Germinal center (tissue), 1 donor: ENCODE measurements at places on chromosomes 1 and 21.

- DNase-seq = no peak
Measured at GRCh38 chr1:54645806-54646676, 4.5 kb downstream of the MROH7 start.

- no peak for DNase-seq
Measured at GRCh38 chr1:222068937-222069336, 327.0 kb upstream of the DUSP10 start.

- no peak for DNase-seq
Measured at GRCh38 chr21:33950431-33951079, 35.0 kb upstream of the ATP5PO start.

DNA sequence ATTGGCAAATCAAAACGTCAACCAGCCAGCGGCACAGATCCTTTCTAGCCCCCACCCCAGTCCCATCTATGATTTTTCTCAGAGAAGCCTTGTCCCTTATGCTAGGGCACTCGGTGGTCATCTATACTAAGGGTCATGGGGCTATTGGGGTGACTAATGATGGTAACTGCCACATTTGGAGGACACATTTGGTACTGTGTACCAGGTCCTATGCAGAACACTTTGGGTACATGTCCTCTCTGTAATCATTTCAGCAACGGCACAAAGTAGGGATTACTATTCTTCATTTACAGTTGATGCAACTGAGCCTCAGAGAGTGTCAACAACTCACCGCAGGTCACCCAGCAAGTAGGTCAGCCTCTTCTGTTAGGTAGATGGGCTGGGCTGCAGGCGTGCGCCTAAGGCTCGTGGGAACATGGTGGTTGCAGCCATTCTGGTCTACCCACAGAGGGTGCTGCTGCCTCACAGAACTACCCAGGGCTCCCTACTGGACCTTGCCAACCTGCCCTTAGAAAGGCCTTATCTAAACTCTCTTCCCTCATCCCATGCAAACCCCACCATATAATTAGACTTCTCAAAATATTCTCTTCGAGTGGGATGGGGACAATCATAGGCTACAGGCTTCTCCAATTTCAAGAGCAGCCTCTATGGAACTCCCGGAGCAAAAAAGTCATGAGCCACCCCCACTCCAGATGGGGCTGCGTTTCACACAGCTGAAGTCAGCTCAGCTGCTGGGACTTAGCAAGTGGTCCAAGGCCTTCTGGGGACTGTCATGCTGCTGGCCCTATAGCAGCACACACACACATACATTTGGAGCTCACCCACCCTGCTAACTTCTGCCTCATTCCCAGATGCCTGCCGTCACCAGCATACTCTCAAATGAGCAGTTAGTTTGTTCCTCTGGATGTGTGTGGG lies 5.8 kb upstream of the SDHB start:
- DNase-seq = peak; percentile 63

- DNase-seq = no peak
Measured at GRCh38 chr1:39681999-39682398, 9.2 kb downstream of the HPCAL4 start.

DNA sequence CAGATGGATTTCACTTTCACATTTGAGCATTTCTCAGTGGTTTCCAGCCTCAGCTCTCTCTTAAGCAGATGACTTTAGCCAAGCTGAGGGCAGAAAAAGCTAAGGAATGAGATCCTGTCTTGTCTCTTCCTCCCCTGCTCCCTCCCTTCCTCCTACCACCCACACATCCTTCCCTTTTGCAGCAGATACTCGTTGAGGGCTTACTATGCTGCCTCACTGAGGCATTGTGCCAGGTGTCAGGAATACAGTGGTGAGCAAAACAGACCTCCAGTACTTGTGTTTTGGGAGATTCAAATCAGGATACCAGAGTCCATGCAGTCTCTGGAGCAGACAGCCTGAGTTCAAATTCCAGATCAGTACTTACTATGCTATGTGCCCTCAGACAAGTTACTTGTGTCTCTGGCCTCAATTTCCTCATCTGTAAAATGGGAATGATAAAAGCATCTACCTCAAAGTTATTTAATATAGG lies 43.2 kb downstream of the KIF26B start:
- no peak for DNase-seq
